NK-92 treated with Interleukin-12 subunit alpha and Interleukin-12 subunit beta, amount 100 ng/mL, for 24 hours (cell line): ENCODE measurements at places on chromosomes 6 and 20.

- DNase-seq: no peak
These were observed 163.8 kb upstream of the FBXL4 start for GRCh38 chr6:99111590-99111989.

DNA sequence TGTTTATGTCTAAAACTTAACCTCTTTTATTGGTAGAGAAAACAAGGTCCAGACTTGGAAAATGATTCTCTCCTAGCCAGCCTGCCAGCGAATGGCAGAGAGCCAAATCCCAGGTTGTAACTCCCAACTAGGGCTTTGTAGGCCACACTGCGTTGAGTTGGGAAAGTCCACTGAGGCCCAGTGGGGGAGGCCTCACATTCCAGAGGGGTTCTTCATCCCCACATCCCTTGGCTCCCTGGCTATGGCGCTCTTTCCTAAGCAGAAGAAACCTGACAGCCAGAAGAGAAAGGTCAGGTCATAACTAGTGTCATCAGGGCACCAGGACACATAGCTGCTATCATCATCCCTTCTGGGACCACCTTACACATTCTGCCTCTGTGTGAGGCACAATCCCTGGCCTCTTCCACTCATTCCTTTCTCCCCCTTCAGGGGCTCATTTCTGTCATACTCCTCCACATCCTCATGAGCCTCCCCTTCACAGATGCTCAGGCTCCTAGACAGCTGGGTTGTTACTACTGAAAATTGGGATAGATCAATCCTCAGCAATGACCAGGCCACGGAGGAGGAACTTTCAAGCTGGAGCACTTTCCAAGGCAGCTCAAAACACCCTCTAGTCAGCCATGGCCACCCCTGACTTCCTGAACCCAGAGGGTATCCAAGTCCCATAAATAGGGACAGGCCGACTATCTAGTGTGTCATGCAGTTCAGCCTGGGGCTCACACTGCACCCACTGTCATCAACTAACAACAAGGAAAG, 48.6 kb downstream of the TCP11 start:
- DNase-seq: no peak

- no peak for DNase-seq
These were observed 25.6 kb downstream of the SIRPA start for GRCh38 chr20:1920826-1921225.

- no peak for DNase-seq
These were observed 174.2 kb downstream of the TSHZ2 start for GRCh38 chr20:53146201-53146891.

DNA sequence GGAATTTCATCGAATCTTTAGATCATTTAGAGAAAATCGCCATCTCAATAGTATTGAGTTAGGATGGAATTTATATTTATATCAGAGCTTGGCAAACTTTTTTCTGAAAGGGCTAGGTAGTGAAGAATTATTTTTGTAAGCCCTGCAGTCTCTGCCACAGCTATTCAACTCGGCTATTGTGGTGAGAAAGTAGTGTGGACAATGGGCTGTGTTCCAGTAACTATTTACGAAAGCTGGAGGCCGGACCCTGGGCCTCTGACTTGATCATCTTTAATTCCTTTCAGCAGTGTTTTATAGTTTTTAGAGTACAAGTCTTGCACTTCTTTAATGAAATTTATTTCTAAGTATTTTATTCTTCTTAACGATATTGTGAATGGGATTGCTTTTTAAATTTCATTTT, 201.5 kb downstream of the FARS2 start:
- DNase-seq: no peak

DNA sequence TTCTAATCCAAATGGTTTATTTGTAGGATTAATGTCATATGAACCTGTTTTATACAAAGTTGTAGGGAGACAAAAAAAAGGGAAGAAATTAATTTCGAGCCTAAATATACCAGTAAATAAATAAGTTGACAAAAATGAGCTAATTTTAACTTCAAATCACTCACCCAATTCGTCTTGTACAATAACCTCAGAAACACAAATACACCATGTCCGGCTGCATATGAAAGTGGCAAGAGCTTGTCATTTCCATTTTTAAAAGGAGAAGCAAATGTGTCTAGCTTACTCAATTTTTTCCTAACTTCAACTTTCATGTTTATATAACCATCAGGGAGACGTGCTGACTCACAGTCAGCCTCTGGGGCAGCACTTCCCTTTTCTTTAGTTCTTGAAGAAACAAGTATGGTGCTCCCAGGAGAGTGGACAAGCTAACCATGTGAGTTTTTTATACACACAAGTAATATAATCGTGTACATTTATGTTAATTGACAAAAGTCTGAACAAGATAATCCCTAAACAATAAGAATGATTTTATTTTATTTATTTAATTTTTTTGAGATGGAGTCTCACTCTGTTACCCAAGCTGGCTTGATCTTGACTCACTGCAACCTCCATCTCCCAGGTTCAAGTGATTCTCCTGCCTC, 55.5 kb upstream of the SGK1 start:
- DNase-seq: no peak

DNA sequence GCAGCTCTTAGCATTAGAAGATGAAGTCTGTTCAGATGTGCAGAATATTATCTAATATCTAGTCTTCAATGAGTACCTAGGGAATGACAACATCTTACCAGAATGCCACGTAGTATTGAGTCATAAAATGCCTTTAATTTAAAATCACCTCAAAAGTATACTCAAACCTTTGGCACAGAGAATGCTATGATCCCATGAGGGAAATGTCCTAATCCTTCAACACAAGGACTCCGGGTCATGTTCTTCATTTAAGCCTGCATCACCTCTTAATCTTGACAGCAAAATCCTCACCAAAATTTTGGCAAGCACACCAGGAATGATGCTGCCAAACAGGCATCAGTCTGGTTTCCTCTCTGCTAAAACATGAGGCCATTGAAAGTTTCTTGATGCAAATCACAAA, 23.6 kb upstream of the MARCKS start:
- no peak for DNase-seq

DNA sequence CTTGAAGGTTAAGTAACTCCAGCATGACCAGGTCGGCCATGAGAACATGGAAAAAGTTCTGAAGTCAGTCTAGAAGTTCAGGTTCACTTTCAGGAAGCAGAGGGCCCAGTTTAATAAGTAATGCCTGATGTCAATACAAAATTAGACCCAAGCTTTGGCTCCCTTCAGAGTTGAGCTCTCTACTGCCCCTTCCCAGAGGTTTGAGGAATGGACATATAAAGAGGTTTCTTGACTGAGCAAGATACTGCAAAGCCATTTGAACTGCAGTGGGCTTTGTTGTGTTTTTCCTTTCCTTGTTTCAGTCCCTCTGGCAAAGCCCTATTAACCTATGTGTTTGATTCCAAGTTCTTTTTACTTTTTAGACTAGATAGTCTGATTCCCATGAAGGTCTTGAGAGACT, 97.8 kb upstream of the PREP start:
- no peak for DNase-seq

DNA sequence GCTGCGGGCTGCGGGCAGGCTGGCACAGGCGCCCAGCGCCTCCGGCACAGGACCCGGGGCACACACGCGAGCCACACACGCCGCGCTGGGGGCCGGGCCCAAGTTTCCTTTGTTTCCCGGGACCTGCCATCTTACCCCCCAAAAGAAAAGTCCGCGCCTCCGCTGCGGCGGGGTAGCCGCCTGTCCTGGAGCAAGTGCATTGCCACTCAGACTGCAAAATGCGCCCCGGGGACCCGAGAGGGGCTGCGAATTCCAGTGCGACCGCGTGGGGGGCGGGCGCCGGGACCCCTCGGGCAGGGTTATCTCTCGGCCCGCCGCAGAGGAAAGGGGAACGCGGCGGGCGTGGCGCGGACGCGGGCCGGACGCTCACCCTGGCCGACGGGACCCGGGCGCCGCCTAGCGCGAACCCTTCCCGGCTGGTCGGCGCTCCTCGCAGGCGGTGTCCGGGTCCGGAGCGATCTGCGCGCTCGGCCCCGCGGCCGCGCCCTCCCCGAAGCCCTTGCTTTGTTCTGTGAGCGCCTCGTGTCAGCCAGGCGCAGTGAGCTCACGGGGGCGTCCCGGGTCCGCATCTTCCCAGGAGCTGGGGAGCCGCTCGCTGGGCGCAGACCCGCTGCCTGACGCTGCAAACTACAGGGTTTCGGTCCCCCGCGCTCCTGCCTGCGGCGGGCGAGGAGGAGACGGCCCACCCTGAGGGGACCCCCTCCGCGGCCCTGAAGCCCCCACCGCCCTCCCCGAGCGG, 639 bp upstream of the CD24 start:
- no peak for DNase-seq

- no peak for DNase-seq
These were observed 10.8 kb upstream of the SNHG17 start for GRCh38 chr20:38445901-38446425.

DNA sequence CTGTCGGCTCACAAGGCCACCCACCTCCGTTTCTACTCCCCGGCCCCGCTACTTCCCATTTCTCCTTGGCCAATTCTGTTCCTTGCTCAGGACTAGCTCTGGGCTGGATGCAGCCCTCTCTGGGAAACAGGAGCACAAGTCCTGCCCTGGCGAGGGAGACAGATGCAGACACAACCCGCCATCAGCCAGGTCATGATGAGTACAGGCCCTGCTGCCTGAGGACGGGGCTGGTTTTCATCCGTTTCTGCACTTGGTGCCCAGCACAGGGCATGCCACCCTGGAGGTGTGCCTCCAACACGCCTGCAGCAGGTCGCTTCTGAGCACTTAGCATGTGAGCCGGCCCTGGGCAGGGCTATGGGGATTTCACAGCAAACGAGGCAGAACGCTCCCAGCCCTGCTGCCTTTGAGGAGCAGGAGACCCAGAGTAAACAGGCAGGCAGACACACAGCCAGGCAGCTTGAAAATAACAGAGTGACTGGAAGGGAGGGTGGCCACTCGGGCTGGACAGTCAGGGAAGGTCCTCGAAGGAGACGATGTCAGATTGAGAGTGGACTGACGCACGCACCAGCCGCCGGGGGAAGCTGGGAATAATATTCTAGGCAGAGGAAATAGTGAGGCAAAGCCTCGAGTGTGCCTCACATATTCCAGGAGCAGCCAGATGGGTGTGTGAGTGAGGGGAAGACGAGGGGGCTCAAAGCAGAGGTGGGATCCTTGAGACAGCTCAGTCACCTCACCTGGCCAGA, 21.2 kb upstream of the VSTM2L start:
- DNase-seq: no peak

- no peak for DNase-seq
These were observed 147.8 kb downstream of the EDN3 start for GRCh38 chr20:59448196-59448595.

DNA sequence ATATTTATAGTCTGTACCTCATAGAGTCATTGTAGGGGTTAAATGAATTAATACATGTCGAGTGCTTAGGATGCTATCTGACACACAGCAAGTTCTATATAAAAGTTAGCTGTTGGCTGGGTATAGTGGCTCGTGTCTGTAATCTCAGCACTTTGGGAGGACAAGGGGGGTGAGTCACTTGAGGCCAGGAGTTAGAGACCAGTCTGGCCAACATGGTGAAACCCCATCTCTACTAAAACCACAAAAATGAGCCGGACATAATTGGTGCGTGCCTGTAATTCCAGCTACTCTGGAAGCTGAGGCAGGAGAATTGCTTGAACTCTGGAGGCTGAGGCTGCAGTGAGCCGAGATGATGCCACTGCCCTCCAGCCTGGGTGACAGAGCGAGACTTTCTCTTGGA, 222.9 kb downstream of the UBE3D start:
- no peak for DNase-seq

GRCh38 chr6:92582211-92582610, 837.1 kb downstream of the EPHA7 start:
- no peak for DNase-seq

DNA sequence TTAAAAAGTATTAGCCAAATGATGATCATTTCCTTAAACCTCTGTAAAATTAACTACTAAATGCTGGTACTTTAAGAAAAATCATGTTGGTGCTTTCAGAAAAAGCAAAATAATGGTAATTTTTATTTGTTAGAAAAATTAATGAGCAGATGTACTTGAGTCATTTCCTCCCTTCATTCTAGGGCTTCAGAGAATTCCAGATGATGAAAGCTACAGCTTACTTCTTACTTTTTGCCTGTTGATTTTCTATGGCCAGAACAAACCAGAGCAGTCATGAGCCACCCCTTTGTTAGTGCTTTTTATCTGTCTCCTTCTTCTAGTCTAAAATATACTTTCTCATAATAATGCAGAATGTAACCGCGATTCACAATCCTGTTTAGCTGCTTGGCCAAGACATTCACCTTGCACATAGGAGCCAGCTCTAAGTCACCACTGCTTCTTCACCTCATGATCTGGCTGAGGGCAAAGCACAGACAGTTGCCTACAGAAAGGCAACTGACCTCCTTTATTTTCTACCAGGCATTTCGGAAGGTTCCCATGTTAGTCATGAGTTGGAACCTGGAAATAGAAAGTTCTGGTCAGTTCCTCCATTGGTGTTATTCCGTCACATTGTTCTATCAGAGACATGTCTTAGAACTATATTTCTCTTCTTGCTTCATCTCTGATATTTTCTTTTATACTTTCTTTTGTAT, 43.5 kb upstream of the TINAG start:
- DNase-seq: no peak

DNA sequence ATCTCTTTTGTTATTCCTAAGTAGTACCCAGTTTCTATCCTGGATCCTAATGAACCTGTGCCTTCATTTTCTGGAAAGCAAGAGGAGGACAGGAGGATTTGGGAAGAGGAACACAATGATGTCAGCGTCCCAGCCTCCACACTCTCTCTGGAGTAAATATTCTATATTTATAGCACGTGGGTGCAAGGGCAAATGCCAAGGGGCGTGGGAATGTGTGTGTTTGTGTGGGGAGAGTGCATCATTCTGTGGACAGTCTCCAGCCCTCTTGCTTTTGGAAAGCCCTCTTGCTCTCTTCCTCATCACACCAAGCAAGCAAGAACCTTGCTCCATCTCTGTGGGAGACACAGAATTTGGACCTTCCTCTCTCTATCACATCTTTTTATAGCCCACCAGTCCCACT, 103.2 kb upstream of the EMILIN3 start:
- no peak for DNase-seq

DNA sequence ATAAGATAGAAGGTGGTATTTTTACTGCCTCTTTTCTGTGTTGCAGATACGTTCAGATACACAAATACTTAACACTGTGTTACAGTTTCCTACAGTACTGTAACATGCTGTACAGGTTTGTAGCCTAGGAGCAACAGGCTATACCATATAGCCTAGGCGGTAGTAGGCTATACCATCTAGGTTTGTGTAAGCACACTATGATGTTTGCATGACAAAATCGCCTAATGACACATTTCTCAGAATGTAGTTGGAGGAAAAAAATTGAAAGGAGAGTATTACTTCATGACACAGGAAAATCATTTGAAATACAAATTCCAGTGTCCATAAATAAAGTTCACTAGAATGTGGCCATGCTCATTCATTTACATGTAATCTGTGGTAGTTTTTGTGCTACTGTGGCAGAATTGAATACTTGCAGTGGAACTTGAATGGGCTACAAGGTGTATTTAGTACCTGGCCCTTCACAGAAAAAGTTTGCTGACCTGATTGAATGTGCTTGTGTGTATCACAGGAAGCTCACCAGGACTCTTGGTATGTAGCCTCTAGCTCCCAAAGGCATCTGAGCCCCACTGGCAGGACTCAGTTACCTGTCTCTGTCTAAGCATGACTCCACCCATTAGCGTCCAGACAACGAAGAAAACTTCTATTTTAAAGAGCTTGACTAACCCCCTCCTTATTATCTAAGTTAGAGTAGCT, 18.8 kb downstream of the TOP1 start:
- no peak for DNase-seq
